B cell (primary cell): ENCODE measurements at places on chromosomes 4 and X. TPM values are rescaled to one million over a fixed set of nuclear protein-coding genes. Genes with fewer than 3 reads are reported as not detected.

DNA sequence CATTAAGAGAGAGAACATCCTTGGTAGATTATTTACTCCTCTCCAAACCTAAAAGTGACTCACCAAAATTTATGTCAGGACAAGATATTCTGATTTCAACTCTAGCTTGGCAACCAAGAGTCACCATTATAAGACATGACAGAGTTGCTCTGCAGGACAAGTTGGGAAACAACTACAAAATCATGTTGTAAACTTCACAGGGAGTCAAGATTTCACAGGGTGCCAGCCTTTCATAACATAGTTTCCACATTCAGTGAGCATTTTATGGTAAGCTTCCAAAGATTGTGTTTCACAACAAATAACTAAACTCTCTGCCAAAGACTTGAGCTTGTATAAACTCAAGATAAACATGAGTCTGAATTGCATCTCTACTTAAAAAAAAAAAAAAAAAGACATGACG lies 121.0 kb upstream of the DIAPH2 start:
- no peak for DNase-seq

DNA sequence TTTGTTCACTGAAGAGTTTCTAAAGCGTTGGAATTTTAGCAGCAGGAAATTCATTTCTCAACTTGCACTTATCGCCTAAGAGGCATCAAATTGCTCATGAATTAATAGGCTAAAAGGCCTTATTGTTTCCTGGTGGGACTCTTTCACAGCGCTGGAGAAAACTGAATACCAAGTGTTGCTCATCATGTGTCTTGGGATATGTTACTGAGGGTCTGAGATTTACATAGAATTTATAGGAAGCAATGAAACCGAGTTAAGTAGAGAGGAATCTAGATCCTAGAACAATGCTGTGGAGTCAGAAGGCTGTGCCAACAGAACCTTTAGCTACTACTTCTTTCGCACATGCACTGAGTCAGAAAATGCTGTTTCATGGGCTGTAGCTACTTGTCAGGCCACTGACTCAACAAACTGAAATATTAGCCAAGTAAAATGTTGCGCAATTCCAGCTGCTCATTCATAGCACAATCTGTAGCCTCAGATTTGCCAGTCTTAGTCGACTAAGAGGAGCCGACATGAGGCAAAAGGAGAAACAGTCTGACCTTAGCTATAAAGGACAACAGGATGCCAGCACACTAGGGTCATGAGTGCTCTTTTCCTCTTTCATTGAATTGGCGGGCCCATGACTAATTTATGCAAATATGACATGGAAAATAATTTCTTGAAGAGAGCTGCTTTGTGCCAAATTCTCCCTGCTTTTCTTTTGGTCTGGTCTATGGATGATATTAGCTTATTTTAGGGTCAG lies 35.9 kb upstream of the CXCL8 start:
- DNase-seq: no peak

- no peak for DNase-seq
These were observed 35.7 kb downstream of the LDB2 start for GRCh38 chr4:16862697-16863096.

SAGE1 gene
- 0.18 TPM in 1 of 2 replicates, not detected in the other for polyA plus RNA-seq

- DNase-seq: no peak
These were observed 323.1 kb downstream of the MAPK10 start for GRCh38 chr4:86036736-86037135.

DNA sequence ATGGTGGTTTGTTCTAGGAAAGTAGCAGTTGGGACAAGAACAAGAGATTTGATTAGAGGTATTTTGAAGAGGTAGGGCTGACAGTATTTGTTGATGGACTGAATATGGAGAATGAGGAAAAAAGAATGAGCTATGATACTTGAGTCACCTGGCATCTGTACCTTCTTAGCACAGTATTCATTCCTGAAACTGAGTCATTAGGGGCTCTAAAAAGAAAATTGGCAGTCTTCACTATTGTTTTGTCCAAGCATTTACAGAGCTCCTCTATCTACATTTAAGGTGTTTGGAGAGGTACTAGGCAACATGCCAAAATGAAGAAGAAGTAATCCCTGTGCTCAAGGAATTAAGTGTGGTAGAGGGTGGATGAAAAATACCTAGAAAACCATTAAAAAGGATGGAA lies 165.8 kb downstream of the SHROOM4 start:
- DNase-seq: no peak

- peak; percentile 28 for DNase-seq
These were observed 53.3 kb downstream of the MED28 start for GRCh38 chr4:17667653-17668201.

DNA sequence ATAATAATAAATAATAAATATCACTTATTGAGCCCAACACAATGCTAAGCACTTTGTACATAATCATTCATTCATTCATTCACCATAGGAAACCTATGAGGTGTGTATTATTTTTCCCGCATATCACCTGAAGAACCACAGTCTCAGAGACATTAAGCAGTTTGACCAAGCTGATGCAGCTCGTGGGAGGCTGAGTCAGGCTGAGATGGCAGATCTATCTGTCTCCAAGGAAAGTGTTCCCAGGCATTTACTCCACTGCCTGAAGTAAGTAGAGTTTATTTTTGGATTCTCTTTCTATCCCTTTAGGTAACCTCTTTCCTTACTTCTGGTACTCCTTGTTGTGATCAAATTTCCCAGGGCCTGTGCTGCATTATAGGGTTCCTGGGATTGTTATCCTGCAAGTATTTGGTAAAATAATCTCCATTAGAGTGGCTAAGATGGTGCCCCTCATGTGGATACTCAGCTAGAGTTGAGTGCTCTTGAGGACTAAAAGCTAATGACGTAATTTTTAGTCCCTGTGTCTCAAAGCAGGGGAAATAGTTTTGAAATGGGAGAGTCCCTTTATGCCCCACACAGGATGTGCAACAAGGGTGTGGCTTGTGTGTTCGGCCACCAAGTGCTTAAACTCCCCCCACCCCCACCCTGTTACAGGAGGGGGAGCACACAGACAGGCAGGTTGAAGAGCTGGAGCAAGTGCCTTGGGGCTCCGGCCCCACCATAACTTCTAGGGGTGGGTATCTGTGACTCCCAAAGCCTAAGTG lies 467.0 kb downstream of the STIM2 start:
- DNase-seq: no peak

DNA sequence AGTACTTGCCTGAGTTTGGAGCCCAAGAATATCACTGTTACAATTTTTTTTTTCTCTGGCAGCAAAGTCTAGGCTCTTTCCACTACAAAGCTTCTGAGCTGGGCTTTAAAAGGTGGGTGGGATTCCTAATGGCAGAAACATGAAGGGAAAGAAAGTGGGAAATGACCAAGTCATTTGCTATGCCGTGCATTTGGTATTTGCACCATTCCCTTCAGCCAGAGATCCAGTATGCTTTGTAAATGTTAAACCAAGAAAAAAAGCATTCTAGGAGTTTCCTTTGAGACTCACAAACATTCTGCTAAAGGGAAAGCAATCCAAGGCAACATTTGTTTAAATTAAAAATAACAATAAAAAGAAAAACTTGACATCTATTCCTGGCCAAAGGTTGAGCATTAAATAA lies 451.2 kb downstream of the RAB28 start:
- no peak for DNase-seq

DNA sequence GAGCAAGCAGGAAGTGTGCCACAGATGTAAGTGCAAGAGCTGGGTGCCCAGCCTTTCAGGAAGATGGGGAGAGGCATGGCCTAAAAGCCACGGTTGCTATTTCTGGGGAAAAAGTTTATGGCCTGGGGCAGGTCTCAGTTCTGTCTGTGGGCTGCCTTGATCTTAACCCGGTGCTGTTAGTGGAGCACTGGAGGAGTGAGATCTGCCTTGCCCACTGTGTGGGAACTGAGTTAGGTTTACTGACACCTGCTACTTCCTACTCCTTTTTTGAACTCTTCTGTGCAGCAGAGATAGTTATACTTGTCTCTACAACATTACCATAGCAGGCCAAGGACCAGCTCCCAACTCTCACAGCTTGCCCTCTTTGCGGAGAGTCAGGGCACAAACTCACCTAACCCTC lies 76.5 kb downstream of the ITM2A start:
- no peak for DNase-seq

SSX3 gene
- not detected in 2 replicates for polyA plus RNA-seq

GRCh38 chr4:154502111-154502510 lies 10.5 kb upstream of the DCHS2 start:
- no peak for DNase-seq

TSC22D3 gene
- polyA plus RNA-seq: 3,050 and 4,601 TPM in 2 replicates

SLC38A5 gene
- 21.6 and 23.2 TPM in 2 replicates for polyA plus RNA-seq

DNA sequence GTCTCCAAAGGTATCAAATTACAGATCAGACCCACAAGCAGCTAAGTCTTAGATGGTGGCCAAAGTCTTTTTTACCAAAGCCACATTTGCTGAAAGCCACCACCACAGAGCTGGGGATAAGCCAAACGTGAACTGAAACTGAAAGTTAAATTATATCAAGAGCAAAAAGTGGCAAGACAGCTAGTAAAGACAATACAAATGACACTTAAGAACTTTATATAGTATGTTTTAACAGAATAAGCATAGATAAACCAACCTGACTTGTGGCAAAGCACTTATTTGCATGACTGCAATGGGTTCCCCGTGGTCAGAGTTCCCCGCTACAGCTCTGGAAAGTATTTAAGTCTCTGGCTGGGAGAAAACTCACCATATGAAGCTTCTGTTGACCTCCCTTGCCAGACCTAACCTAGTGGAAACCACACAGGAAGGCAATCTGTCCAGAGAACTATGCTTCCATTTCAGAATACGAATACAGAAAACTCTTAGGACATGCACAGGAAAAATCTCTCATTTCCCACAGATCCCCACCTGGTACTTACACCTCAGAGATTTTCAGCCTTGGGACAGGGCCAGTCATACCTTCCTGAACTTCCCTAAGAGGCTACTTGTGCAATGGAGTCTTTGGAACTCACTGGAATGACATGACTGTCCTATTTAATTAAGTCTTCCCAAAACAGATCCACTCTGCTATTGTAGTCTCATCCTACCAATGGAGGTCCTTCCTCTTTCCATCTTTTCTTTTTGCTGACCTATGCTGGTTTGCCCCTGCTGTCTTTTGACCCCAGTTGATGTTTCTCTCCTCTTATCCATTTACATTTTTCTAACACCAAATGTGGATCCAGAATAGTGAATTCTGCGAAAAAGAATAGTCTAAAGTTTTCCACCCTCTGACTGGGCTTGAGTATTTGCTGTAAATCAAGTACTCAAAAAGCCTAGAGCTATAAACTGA lies 225.1 kb downstream of the NR3C2 start:
- peak; percentile 7 for DNase-seq

C4orf54 gene
- polyA plus RNA-seq: not detected in 2 replicates

DNA sequence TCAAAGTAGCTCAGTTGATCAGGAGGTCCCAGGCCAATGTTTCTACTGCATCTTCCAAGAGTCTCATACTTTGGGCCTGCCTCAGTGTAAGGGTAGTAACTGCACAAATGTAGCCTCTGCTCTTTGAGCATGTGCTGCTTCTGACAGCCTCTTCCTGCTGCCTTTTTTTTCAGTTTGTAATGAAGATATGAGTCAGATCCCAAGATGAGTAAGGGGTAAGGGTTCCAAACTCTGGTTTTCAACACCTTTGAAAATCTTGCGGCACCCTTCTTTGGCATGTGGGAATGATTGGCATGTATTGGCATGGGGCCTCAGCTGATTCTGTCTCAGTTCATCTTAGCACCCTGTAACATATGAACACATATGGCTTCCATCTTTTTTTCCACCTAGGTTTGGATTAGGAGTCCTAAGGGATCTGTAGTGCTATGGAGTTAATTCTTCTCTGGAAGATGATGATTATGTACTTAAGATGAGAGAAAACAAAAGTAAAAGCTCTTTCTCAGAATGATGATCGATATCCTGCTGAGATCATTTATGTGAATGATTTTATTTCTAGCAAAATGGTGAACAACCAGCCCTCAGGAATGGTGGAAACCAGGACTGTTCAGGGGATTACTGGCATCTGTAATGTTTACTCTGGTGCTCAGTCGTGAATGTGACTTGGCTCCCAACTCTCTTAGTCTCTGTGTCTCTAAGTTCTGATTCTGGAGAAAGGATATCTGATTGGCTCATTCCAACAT lies 118.7 kb upstream of the PRPS2 start:
- no peak for DNase-seq

CTAG2 gene
- polyA plus RNA-seq: not detected in 2 replicates
